ENCODE measurements at places on chromosomes 7 and 10.

GRCh38 chr7:33789871-33790630, 115.3 kb upstream of the BMPER start:
- DNase-seq = no peak

- no peak for DNase-seq
Observed at GRCh38 chr10:71726580-71727104, 7.1 kb upstream of the C10orf105 start.

DNA sequence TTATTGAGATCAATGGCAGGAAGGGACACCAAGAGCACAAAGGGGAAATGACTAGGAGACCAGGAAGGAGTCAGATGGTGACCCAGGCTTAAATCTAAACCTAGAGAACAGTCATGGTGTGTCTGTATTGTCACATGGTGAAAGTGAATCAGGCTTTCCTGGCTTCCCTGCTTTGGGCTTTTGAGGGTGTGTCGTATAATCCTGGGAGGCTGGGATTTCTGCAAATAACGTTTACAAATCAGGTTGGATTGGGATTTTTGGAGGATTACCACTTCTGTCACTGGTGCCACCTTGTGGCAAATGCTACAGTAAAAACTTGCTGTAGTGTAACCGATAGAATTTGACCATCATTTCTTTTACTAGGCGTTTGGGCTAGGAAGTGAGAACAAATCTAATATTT, 502.6 kb downstream of the NRG3 start:
- DNase-seq = peak; percentile 22

DNA sequence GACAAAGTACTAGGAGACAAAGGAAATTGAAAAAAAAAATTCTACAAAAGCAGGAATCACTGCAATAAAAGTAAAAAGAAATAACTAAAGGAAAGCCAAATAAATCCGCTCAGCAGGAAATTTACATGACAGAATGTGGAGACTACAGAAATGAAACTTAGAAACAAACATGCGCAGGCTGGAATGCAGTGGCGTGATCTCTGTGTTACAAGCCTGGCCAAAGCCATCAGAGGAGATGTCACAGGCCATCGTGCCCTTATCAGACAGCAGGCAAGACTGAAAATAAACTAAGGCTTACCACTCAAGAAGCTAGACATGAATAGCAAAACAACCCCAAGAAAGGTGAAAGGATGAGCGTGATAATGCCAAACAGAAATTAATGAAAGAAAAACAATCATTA, 6.3 kb upstream of the CAMK2B start:
- DNase-seq = no peak

DNA sequence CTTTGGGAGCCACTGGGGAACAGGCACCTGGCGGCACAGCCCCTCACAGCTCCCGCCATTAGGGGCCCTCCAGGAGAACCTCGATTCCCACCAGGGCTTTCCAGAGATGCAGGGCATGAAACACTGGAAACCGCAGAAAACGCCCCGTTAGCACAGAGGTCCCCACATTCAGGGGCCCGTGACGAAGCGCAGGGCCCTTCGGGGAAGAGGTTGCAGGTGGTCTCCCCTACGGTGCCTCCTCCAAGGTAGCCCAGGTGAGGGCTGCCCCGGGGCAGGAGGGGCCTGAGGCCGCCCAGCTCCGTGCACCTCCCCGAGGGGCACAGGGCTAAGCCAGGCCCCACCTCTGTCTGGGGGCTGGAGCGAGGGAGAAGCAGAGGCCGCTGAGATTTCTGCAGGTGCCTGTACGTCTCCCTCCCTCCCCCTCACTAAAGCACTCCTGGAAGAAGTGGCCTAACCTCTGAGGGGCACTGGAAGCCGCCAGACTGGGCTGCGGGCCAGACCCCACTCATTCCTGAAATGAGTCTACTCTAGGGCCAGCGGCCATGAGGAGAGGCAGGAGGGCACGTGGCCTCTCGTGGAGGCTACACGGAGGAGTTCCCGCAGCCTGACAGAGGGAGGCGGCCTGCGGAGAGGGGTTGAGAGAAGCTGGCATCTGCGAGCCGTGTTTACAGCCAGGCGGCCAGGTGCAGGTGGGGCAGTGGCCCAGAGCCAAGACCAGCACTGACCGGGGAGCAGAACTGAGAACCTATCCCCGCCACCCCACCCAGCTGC, 6.9 kb downstream of the PDGFA start:
- DNase-seq = no peak

DNA sequence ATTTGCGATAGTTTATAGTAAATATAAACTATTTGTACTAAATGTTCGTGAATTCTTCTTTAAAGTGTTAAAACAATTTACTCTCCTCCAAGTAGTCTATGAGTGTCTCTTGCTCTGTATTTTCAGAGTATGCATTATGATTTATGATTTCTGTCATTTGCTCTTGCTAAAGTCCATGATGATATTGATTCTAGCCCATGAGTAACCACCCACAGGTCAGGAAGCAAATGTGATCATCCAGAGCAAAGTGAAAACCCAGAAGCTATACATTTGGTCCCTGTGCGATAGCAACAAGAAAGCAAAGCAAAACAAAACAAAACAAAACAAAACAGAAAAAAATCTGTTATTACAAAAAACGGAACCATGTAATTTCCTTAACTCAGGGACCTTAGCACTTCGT, 225.9 kb downstream of the HDAC9 start:
- no peak for DNase-seq

GRCh38 chr10:113347508-113347907, 205.3 kb upstream of the HABP2 start:
- no peak for DNase-seq

GRCh38 chr10:73228247-73228646, 18.8 kb downstream of the DNAJC9 start:
- DNase-seq = no peak

DNA sequence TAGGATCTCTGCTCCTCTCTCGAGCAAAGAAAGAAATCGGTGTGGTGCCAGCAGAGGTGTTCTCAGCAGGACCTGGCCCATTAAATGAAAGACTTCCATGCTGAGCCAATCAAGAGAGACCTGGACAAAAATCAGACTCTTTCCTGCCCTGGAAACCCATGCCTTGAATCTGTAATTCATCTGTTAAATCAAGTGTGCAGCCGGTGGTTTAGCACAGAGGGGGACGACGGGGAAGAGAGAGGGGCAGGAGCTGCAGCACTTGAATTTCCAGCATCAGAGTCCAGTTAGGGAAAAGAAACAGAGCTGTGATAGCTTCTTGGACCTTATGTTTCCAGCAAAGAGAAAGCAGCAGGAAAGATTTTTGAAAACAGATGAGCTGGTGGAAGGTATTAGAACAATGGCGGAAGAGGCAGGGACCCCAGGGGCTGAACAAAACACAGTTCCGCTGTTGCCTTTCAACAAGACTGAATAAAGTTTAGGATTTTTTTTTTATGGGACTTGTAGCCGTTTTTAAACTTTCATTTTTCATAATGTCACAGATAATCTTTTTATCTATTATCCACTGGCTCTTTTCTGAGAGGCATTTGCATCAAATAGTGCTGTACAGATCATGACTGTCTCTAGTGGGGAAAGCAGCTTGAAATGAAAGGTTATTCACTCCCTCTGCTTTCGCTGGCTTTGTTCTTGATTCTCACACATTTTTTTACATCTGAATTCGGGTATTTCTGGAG, 543.6 kb upstream of the GALNT17 start:
- DNase-seq = no peak

- no peak for DNase-seq
Observed at GRCh38 chr7:123126171-123126570, 73.6 kb downstream of the SLC13A1 start.

DNA sequence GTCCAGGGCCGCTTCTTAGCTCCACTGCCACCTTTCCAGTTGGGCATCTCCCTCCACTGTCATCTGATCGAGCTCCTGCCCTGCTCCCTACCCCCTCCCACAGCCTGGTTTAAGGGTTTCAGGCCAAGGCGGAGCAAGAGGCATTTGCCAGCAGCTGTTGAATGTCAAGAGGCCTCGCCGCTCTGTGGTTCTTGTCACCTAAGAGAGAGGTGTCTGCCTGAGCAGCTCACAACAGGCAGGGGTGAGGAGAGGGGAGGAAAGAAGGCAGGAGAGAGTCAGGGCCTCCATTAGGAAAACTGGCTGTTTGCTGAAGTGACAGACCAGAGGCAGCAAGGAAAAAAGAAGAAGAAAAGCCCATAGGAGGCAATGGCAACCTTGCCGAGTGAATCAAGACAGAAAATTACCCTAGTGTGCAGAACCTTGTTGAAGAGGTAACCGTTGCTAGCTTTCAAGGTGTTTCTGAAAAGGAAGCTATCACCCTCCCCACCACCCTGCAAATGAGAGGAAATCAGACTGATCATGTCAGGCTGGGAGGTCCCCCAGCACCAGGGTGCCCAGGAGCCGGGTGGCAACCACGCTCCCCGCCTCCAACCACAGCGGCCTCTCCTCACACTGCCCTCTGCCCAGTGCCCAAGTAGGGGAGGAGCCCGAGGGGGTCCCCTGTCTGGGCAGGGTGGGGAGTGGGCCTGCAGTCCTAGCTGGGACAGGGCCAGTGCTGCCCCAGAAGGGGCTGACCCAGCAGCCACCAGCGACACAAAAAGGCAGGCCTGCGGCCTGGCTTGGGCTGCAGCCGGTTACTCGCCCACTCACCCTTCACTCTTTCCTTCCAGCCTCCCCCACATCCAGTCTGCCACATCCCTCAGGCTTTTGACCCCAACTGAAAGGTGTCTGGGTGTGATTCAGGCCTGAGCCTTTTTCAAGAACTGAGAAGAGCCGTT, 7.1 kb downstream of the GATA3 start:
- DNase-seq = no peak

GRCh38 chr7:52635021-52635420, 400.4 kb upstream of the POM121L12 start:
- DNase-seq = no peak

DNA sequence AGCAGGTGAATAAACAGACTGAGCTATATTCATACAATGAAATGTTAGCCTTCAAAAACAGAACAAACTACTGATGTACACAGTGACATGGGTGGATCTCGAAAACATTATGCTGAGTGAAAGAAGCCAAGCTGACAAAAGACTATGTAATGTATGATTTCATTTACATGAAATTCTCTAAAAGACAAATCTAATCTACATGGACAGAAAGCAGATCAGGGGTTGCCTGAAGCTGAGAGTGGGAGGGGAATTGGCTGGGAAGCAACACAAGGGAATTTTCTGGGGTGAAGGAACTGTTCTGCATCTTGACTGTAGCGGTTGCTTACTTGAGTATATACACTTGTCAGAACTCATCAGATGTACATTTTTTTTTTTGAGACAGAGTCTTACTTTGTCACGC, 121.7 kb upstream of the SVIL start:
- no peak for DNase-seq

GRCh38 chr10:132223156-132223590, 36.4 kb downstream of the DPYSL4 start:
- DNase-seq = peak; percentile 47

DNA sequence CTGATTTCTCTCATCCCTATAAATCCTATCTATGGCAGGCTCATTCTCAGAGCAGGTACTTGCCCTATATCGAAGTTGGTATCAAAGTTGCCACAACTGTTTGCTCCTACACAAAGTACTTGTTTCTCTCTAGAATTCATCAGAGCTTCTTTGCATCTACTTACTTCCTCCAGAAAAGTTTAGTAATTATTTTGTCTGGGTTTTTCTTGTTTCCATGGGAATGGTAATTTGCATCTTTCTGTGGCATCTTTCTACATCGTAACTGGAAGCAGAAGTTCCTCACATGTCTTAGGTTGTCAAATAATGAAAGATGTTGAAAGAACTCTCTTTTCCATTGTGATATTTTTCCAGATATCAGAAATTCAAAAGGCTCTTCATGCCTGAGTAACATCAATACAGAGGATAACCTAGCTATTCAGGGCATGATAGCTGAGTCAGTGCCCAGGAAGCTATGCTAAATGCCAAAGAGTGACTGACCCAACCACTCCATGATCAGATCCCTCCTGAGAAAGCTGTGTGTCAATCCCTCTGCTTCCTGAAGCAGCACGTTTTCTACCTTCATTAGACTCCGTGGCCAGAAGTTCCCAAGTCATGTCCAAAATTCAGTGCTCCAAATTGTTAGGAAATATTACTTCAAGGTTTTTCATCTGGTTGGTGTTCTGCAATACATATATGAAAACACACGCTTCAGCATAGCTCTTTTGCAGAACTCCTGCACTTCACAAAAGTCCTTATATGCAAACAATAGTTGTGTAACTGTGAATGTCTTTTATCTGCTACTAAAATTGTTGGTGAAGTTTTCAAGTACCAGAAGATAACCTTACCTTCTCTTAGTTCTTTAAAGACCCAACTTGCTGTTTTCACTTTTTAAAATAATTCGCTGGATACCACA, 216.5 kb downstream of the VTI1A start:
- no peak for DNase-seq

- no peak for DNase-seq
Observed at GRCh38 chr7:93890464-93891068, at the start of gene TFPI2. TFPI2 (minus strand) TSS chr7:93890753; CDS start chr7:93890678, 75 bp downstream.

DNA sequence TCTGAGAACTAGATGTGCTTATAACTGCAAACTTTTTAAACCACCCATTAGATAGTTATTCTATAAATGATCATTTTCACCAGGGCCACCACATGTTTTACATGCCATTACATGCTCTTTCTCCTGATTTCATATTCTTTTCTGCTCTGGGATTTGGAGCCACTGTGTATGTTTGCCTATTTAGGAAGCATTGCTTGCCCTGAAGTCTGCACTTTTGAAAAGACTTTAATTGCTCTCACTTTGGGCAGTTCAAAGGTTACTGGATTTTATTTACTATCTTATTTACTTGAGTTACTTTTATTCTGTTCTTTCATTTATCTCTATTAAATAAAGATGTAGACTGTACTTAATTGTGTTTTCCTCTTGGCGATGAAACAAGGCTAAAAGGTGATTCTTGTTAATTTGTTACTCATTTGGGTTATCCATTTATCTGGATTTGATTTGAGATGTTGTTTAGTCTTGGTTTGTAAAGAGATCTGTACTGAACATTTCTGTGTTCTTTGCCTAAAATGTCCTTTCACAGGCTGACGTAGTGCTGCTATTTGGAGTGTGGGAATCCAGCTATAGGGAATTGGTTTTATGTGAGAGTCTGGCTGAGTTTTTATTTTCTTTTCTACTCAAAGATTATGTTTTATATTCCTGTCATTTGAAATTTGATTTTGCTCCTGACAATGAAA, 88.8 kb downstream of the SUGCT start:
- no peak for DNase-seq

DNA sequence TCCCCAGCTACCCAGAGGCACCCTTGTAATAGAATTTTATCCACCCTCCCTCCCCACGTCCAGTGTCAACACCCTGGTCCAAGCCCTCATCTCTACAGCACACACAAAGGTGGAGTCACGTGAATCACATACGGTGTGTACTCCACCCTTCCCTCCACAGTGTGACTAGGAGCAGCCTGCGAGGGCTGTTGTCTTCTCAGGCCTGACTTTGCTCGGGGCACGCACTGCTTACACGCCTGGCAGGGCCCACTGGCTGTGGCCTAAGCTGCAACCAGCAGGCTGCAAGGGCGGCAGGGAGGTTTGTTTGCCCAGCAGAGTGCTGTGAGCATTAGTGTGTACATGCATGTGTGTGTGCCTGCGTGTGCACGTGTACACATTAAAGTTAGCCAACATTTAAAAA, 93.7 kb downstream of the COBL start:
- no peak for DNase-seq

DNA sequence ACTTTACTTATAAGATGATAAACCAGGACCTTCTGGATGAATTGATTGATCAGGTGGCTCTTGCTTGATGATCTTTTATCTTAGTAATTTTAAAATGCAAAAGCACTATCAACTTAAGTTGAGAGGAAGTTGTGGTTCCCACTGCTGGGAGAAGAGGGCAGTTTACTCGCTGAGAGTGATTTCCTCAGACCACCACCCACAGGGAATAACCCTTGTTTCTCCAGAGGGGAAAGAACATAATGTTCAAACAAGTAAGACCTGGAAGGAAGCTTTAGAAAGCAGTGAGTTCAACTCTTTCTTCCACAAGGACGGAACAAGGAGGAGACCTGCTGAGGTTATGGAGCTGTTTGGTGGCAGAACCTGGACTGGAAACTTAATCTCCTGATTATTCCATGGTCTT, 138.7 kb downstream of the FAM204A start:
- DNase-seq = no peak

Data from iPS DF 6.9 (cell line).